ENCODE measurements at places on chromosomes 7 and 10.

DNA sequence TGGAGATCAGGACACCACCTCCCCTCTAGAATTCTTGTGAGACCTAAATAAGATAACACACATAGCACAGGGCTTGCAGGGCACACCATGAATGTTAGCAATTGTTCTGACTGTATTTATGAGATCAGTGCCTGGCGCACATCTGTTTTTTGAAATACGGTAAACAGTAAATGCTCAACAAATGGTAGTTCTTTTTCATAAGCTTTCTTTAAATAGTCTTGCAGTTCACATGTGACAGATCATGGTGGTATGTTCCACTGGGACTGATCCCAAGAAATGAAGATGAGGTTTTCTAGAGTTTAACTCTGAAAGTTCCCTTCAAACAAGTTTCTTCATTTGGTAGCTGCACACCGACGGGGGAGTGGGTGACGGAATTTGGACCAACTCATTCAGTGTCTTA is 34.8 kb downstream of the CREB5 start:
- no peak for DNase-seq

- no peak for DNase-seq
Observed at GRCh38 chr7:44521347-44522095, 19.6 kb downstream of the NPC1L1 start.

DNA sequence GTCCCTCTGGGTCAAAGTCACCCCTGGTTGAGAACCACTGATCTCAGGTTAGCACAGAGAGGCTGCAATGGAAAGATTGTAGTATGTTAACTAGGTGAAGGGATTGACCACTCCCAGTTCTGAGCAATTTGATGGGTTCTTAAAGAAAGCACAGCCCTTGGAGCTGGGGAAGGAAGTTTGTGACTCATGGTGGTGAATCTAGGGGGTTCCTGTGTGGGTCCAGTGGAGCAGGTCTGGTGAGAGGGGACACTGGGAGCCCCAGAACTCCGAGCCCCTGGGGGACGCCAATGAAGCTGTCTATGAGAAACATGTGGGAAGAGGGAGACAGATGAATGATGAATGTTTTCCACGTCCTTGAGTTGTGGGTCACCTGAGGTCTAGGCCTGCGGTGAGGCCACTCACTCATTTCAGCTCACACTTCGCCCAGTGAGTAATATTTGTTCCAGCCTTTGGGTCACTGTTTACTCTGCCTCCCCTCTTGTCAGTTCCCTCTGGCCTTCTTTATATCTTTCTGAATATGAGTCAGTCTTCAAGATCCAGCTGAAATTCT is 341.9 kb downstream of the LRMDA start:
- peak; percentile 60 for DNase-seq

DNA sequence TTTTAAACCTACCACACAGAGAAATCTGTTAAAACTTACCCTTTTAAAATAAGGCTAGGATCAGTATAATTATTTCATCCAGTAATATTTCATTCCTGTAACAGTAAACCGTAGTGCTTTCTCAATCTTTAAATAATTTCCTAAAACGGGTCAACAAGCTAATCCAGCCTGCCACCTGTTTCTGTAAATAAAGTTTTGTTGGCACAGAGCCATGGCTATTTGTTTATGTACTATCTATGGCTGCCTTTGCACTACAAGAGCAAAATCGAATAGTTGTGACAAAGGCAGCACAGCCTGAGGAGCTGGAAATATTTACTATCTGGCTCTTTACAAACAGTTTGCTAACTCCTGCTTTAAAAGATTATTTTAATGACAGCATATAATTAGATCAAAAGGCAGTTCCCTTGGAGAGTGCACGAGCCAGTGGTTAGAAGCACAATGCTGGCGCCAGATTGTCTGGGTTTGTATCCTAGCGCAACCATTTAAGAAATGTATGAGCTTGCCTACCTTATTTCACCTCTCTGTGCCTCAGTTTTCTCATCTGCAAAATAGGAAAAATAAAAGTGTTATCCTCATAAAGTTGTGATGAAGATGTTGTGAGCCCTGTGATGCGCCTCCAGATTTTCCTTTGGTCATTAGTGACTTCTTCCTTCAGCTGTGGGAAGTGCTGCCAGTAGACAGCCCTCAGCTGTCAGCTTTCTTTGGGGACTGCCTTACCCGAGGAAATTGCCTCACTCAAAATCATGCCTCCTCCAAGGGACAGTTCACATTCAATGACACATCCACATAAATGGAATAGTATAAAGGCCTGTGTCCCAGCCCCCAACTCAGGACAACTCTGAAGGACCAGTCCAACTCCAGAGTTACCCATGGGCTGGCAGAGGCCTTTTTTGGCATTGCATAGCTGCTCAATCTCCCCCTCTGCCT is 11.8 kb upstream of the MIOS start:
- no peak for DNase-seq

DNA sequence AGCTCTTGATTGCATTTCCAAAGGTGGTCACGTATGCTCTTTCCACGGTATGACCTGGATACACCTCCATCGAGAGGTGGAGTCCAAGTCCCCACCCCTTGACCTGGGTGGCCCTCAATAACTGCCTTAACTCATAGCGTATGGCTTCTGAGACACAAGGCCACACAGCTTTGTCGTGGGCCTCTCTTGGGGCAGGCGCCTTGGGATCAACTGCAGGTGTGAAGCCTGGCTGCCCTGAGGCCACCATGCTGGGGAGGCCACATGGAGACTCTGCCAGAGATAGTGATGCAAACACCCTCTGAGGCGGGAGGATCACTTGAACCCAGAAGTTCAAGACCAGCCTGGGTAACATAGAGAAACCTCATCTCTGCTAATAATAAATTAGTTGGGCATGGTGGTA is 30.7 kb upstream of the RASGEF1A start:
- no peak for DNase-seq

GRCh38 chr7:21125297-21125696 is 302.6 kb upstream of the SP4 start:
- DNase-seq = no peak

- no peak for DNase-seq
Observed at GRCh38 chr10:71873582-71874211, 22.6 kb upstream of the PSAP start.

DNA sequence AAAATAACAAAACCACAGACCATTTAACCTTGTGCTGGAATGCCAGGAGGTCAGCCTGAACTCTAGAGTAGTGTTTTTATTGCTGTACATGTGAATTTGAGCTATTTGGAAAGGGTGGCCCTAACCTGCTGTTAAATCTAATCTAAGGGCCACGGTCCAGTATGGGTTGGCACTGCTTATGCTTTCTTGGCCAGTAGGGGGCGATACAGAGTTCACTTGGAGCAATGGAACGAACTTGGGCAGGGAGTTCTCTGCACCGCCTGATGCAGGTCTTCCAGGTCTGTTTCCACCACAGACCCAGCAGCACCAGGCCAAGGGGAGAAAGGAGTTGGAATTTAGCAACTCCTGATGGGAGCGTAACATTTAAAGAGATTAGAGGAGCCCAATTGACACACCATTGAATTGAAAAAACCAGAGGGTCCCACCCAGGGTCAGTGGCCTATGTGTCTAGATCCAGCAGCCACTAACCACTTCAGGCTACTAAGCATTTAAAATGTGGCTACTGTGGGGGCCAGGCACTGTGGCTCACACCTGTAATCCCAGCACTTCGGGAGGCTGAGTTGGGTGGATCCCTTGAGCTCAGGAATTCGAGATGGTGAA is 75.7 kb upstream of the EFCAB10 start:
- no peak for DNase-seq

- no peak for DNase-seq
Observed at GRCh38 chr7:95435422-95435780, 573 bp upstream of the PON2 start.

DNA sequence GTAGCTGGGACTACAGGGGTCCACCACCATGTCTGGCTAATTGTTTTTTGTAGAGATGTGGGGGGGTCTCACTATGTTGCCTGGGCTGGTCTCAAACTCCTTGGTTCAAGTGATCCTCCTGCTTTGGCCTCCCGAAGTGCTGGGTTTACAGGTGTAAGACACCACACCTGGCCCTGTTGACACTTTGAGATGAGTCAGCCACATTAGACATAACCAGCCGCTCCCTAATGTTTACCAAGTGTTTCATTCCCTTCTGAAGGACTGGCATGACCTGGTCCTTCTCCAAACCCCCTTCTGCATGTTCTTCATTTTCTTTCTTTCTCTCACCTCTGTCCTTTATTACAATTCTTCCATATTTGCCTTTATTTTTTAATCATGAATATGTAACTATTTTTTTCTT is 67.8 kb downstream of the TAF3 start:
- DNase-seq = no peak

DNA sequence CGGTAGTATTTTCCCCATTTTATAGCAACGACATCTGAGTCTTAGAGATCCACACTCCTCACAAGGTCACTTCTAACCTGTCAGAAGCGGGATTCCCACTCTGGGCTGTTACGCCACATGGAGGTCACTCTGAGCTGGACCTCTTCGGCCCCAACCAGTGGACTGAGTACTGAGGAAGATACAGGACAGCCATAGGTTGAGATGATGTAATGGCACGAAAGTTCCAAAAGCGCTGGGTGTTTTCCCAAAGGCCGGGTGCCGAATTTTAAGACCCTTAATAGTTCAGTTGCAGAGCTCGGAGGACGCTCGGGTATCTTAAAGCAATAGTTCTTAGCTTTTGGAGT is 699 bp downstream of the GHITM start:
- peak; percentile 10 for DNase-seq

GRCh38 chr10:2831509-2831908 is 235.8 kb upstream of the PFKP start:
- DNase-seq = no peak

Data from fibroblast of gingiva (primary cell).